Cerebellar nuclear complex (tissue), 1 donor: ENCODE measurements at places on chromosomes 4 and X.

DNA sequence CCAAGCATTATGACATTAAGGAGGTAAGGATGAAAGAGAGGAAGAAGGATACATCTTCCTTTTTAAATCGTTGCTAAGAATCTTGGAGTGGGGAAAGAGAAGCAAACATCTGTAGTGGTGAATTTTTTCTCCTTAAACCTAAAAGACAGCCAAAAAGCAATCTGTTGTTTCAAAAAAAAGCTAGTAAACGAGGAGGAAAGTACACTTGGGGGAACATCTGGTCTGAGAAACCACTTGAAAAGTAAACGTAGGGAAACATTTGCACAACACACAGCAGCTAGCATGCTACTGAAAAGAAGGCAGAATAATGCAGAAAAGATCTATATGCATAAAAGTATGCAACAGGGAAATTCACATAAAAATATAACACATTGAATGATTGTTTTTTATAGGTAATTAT is 1485.6 kb downstream of the PCDH19 start:
- no peak for DNase-seq

- DNase-seq: no peak
These were observed 104.0 kb upstream of the MBNL3 start for GRCh38 chrX:132592880-132593279.

GRCh38 chr4:3654036-3654807 is 112.0 kb upstream of the ADRA2C start:
- DNase-seq: no peak

DNA sequence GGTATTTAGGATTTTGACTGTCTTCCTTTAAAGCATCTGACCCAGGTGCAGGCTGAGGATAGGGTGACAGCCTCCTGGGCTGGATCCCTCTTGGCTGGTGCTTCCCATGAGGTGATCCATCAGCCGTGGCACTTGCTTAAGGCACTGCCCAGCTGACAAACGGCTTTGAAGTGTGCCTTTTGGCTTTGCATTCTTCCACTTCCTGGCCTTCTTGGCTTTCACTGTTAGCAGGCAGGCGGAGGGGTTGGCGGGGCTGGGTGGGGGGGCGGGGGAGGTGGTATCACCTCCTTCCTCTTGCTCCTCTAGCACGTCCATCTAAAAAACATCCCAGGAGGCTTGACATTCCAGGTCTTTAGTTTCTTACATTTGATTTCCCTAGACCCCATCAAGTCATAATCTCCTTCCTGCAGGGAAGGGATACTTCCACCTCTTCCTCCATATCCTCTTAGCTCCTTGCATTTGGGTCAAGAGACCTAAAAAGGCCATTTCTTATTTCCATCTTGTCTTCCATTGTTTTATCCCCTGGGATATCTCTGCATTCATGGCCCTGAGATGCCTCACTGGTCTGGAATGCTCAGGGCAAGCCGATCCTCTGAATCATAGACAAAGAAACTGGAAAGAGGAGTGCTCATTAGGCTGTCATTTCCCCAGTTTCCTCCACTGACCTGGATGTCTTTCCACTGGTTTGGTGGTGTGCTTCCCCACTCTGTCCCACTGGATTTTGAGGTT is 11.3 kb upstream of the APLN start:
- DNase-seq: no peak

GRCh38 chrX:127943571-127943970 is 108.6 kb downstream of the ACTRT1 start:
- DNase-seq: no peak

- no peak for DNase-seq
These were observed 36.9 kb upstream of the SH3KBP1 start for GRCh38 chrX:19924285-19924684.

GRCh38 chr4:86300516-86300915 is 59.3 kb downstream of the MAPK10 start:
- DNase-seq: no peak

GRCh38 chrX:93422693-93423092 is 250.7 kb downstream of the NAP1L3 start:
- DNase-seq: no peak

- DNase-seq: no peak
These were observed 1.0 kb upstream of the ANKRD17 start for GRCh38 chr4:73259571-73260090.

DNA sequence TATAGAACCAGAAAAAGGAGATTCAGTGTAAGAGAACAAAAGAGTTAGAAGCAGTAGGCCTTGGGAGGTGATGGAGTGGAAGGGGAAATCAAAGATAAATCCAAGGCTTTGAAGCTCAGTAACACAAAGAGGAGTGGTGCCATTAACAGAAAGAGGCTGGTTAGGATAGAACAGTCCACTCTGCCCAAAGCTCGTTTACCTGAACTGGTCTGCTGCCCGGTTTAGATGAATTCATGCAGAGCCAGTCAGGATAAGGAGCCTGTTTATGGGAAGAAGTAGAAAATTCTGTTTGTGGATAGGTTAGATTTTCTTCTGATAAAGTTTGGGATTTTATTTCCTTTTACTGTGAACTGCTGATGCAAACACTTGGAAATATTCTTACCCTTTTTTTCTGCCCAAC is 80.6 kb downstream of the HMGB2 start:
- DNase-seq: no peak

- no peak for DNase-seq
These were observed 175.0 kb downstream of the NHS start for GRCh38 chrX:17550011-17550410.

DNA sequence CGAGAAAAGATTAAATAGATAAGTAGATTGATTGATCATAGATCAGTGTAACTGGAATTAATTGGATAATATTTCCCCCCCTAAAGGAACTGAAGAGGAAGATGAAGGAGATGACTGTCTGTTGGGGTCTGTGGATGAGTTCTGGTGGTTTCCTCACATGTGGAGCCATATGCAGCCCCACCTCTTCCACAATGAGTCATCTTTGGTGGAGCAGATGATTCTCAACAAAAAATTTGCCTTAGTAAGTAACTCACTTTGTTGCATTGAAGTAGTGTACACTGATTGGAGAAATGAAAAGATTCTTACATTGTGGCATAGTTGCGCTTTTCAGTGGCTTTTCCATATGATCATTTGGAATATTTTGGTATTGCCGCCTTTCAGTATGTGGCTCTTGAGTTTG is 80.4 kb downstream of the NDST3 start:
- DNase-seq: no peak

DNA sequence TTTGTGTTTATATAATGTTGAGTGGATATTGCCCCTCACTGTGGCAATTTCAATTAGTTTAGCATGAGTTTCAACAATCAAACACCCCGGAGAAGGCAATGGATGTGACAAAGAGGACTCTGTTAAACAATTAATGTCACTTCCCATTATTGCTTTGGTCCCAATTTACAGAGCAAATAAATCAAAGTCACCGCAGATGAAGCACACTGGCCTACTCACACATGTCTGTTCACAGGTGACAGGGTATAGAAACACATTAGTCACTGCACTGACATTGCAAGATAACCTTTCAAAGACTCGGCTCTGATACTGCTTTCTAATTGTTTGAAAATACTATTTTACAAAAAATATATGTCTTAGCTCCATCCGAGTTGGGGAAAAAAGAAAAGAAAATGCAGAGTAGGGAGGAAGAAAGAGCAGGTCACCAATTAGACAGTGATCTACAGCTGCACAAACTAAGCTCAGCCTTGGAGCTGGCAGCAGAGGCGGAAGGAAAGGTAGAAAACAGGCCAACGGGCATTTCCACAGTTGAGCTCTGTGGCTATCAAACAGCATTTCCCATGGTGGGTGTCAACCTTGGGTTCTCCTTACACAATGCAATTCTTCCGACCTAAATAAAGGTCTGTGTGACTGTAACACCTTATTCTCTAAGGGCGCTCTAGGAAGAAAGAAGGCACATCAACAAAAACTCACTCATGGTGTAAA is 53.9 kb downstream of the PPARGC1A start:
- no peak for DNase-seq

GRCh38 chrX:120999413-120999812 is 13.9 kb upstream of the CT47A1 start:
- DNase-seq: no peak

- no peak for DNase-seq
These were observed 196.4 kb downstream of the QDPR start for GRCh38 chr4:17315459-17315858.

- no peak for DNase-seq
These were observed 23.5 kb upstream of the GALNT7 start for GRCh38 chr4:173145131-173145530.

GRCh38 chr4:151524610-151525009 is 115.6 kb downstream of the FHIP1A start:
- DNase-seq: no peak

- no peak for DNase-seq
These were observed 155.6 kb downstream of the PPP4R3C start for GRCh38 chrX:27307546-27307945.

GRCh38 chrX:134315866-134316265 is 78.9 kb downstream of the CCDC160 start:
- DNase-seq: no peak

GRCh38 chr4:181127171-181127570 is 1116.0 kb upstream of the TENM3 start:
- DNase-seq: no peak

DNA sequence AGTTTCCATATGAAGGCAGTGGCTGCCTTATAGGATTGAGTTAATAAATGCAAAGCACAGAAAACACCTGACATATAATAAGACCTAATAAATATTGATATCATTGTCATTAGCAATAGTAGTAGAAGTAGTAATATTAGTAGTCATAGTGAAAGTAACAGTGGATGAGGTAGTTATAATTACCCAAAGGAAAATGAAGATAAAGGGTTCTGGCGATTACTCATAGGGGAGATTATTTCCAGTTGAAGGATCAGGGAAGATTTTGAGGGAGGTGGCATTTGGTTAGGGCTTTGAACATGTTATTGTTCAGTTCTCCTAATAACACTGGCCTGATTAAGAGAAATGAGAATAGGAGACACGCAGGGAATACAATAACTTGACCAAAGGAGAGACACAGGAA is 131.9 kb upstream of the GPRIN3 start:
- DNase-seq: no peak

DNA sequence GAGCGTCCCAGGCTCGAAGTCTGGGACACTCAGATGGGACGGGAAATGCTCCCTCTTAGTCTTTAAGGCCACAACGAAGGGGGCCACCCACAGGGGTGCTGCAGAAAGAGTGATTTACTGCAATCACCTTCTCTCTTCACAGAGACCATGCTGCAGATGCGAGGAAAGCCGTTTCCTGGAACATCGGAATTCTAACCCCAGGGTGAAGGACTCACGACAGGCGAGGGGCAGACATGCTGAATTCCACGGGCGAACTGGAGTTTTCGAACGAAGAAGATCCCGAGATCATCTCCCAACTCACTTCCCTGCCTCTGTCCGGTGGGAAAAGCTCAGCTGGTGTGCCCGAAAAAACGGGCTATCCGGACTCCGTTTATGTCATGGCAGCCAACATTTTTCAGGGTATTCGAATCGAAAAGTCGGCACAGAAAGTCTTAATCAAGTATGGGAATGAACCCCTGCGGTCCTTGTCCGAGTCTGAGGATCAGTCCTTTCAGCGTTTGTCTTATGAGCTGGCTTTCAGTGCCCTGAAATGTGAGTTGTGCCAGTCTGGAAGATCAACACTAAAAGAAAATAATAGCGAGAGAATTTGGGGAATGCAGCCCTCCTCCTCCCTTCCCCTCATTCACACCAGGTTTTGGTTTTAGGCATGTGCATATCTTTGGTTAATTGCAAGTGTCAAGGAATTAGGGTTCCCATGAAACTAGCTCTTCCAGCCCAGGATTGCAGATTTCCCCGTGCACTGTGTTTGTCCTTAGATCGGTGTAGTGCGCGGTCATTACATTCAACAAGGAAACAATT is 905 bp downstream of the NSUN7 start:
- no peak for DNase-seq

- no peak for DNase-seq
These were observed 1088.8 kb downstream of the ADGRL3 start for GRCh38 chr4:62288808-62289541.

DNA sequence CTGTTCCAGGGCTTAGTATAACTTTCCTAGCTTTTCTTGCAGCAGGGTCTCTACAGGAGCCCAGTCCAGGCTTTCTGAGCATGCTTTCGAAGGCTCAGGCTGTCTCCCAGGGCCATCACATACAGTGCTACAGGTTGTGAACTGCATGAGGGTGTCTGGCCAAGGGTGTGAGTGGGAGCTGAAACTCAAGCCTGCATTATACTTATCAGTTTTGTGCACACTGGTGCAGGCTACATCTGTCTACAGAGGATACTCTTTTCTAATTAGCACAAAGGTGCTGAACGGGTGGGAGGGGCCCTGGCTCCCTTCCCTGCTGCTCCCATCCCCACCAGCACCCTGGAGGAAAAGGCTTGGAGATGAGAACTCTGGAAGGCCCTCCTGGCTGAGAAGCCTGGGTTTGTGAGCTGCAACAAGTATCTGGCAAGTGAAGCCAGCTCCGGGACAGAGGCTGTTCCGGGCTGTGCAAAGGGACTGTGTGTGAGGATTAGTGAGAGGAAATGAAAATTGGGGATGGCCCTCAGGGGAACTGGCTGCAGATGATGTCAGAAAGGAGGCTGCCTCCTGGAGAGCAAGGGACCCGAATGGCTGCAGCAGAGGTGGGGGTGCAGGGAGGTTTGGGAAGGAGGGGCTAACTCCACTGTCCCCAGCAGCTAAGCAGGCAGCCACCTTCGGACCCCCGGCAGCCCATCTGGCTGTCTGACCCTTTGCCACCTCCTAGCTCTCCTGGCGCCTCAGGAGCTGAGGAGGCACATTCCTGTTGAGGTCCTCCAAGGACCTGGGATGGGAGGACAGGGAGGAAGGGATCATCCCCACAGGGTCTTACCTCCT is 68.5 kb downstream of the EFNB1 start:
- DNase-seq: no peak

GRCh38 chr4:8280876-8281440 is 11.4 kb downstream of the HTRA3 start:
- DNase-seq: no peak

DNA sequence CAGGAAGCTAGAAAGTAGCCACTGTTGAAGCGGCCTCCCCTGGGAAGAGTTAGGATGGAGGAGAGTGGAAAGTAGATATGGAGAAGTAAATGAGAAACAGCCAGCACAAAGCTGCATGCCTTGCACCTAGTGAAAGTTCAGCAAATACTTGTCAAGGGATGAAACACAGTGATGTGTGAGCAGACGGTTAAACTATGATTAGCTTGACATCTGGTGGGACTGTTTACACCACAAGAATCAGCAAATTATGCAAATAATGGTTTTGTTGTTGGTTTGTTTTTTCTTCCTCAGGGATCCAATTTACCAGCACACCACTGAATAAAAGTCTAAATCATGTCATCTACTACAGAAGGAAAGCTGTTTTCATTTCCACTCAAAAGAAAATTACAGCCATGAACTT is 87.1 kb downstream of the CORIN start:
- DNase-seq: no peak

- no peak for DNase-seq
These were observed 746.1 kb downstream of the C4orf33 start for GRCh38 chr4:129842096-129842495.

DNA sequence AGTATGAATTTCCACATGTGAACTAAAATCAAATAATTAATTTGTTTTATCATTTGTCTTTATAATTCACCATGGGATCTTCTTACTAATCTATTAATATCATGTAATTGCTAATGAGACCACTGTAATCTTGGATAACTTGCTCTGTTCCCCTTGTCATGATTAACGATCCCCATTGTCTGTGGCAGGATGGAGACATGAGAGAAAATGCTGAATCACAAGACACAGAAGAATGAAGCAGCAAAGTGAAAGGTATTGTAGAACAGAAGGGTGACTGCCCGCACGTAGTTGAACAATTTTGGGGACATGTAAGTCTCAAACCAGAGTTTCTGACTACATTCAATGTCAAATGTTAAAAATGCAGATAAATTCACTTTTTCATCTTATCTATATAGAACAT is 135.2 kb downstream of the EPHA5 start:
- DNase-seq: no peak
